ENCODE measurements at places on chromosomes 3 and 15. TPM values are rescaled to one million over a fixed set of nuclear protein-coding genes. Genes with fewer than 3 reads are reported as not detected.

Gene SEMA5B
- not detected for total RNA-seq

Gene POLG
- 74.1 TPM for total RNA-seq

Gene XYLB
- 2.9 TPM for total RNA-seq

Gene RTP3
- total RNA-seq, result not detected

Gene ASB14
- total RNA-seq, result not detected

Gene IL17RD
- total RNA-seq, result 0.09 TPM

Gene TPRA1
- 39.0 TPM for total RNA-seq

Gene STAG1
- 41.0 TPM for total RNA-seq

Gene CKMT1B
- not detected for total RNA-seq

Gene GOLIM4
- 3.3 TPM for total RNA-seq

Gene HRG
- total RNA-seq, result not detected

Gene TYRO3
- total RNA-seq, result 3.0 TPM

Gene CPEB1
- total RNA-seq, result 0.48 TPM

Gene IL17RB
- 0.26 TPM for total RNA-seq

Gene CCDC33
- not detected for total RNA-seq

DNA sequence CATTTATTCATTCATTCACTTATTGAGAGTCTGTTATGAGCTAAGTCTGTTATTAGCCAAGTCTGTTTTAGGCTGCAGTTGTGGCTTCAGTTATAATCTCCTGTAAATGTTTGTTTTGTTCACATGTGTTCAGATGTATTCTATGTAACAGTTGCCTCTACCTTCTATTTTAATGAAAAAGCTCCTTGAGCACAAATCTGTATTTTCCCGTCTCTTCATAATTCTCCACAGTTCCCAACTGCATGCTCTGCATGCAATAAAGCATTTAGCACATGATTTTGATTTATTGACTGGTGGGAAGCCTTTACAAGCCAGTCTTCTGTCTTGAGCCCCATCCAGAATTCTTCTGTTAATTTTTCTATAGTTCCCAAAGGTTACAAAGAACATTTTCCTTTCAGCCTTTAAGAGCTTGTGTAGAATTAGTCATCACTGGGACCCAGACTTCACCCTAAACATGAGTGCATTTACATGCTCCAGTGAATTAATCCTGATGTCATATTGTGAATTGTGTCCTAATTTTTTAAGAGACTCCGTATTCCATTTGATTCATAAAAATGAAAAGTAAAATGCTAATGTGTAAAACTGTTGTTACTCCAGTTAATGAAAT is 122.3 kb upstream of the NR2E3 start:
- no peak for DNase-seq

DNA sequence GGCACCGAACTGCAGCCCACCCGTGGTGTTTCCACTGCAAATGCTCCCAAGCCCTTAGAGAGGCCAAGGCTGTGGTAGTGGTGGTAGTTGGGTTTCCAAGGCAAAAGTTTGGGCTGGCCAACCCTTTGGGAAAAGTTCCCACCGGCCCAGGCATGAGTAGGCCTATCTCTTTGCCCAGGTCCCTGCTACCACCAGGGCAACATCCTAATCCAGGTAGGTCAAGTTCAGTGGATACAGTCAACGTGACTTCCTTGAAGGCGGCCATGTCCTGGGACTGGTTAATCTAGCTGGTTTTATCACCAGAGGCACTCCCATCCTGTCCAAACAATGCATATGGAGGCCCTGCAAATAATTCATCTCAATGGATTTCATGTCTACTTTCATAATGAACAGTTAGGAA is 1.6 kb upstream of the ONECUT1 start:
- DNase-seq, result no peak

DNA sequence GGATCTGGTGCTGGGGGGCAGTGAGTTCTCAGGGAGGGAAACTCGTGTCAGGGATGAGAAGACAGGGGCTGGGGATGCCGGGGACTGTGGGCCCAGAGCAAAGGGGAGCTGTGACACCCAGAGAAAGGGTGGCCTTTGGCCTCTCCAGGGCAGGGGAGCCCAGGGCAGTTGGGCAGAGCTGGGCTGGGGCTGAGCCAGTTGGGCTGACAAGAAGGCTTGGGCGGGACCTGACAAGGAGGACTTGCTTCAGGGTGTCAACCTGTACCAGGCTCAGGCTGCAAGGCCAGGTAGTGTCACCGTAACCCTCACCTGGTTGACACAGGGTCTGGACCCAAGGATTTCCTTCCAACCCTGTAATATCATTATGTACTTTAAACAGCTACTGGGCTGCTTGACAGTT is 13.2 kb upstream of the ANPEP start:
- DNase-seq, result no peak

- DNase-seq, result no peak
These were observed 11.5 kb upstream of the PRKAR2A start for GRCh38 chr3:48859206-48859605.

DNA sequence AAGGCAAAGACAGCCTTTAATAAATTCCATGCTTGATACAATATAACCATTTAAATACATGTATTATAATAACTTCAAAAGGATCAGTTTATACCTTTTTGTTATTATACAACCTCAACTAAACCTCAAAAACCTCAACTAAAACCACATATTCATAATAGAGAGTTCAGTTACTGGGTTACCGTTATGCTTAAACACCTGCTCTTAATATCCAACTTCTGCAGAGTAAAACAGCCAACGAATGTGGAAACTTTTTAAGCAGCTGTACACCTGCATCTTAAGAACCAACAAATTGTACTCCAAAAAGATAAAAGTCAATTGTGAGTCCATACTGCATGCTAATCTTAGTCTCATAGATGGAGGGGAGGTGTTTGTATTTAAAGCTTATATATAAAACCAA is 53.5 kb downstream of the TFDP2 start:
- DNase-seq, result no peak

DNA sequence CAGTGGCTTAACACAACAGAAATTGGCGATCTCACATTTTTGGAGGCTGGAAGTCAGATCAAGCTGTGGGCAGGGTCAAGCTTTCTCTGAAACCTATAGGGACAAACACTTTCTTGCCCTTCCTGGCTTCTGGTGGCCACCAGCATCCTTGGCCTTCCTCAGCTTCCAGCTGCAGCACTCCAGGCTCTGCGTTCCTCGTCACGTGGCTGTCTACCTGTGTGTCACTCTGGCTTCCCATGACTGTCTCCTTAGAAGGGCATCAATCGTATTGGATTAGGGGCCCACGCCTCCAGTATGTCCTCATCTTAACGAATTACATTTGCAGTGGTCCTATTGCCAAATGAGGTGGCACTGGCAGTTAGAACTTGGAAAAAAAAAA is 25.8 kb downstream of the DNASE1L3 start:
- DNase-seq, result no peak

DNA sequence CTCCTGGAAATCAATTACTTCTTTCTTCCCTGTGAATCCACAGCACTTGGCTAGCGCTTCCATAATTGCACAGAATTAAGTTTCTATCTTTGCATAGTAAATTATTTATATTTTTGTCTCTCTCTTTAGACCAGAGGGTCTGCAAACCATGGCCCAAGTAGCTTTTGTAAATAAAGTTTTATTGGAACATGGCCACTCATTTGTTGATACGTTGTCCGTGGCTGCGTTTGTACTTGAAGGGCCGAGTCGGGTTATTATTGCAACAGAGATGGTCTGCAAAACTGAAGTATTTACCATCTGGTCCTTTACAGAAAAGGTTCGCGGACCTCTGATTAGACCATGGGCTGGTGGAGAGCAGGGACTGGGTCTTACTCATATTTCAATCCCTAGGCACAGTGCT is 102.5 kb downstream of the RPLP1 start:
- DNase-seq, result no peak

DNA sequence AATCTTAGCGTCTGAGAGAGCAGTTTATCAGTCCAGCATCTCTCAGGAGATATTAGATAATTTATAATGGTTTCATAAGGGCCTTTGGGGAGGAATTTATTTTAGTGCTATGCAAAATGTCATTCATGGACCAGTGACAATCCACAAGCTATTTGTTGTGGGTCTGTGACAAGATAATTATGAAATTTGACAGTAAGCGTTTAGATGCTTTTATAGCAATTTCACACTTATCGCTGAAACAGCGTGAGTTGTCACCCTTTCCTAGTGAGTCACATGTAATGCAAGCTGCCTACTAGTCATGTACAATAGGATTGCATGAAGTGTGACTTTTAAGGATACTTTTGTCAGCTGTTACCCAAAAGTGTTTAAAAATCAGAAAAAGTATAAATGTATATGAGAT is 315.6 kb upstream of the THBS1 start:
- no peak for DNase-seq

DNA sequence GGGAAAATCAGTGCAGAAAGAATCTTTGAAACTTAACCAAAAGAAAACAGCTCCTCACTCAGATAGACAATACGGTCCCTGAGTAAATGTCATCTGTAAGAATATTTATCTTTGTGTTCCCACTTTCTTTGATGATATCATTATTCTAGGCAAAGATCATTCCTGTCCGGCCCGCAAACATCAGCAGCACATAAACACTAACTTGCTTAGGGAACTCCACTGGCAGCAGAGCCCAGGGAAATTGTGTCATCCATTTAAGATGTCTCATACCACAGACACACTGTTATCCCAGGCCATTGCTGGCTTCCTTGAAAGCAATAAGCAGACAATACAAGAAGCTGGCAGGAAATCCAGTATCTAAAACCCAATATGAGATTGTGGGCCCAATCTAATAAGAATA is 20.1 kb upstream of the CD96 start:
- no peak for DNase-seq

DNA sequence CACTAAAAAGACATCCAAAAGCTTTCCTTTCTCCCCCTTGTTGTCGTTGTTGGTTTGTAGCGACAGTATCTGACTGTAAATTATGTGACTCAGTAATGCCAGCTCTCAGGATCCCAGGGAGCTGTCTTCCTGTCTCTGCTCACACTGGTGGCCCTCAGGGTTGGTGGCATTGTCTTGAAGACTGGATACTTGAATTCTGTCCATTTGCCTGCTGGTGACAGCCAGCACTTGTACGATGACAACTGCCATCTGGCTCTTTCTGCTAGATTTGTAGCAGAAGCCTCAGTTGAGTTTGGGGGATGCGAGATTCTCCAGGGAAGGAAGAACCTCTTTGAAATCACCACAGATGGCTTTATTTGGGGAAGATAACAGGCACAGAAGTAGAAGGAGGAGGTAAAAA is 120.8 kb downstream of the ARPP21 start:
- no peak for DNase-seq

DNA sequence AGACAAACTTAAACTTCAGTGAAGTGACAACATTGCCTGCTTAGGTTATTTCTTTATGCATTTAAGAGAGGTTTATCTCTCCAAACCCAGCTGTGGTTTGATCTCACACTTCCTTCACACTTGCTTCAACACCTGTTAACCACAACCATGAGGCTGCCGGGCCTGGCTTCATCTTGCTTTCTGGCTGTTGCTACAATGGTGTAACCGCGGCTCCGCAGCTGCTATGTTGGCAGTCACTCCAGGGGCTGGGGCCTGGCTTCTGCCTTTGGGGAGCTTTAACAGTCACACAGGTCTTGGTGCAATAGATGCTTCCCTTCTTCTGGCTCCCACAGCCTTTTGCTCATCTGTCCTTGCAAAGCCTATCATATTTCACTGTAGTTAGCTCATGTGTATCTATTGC is 72.9 kb upstream of the MNS1 start:
- DNase-seq, result peak; percentile 17

- no peak for DNase-seq
These were observed 34.0 kb upstream of the RPP14 start for GRCh38 chr3:58271901-58272501.

DNA sequence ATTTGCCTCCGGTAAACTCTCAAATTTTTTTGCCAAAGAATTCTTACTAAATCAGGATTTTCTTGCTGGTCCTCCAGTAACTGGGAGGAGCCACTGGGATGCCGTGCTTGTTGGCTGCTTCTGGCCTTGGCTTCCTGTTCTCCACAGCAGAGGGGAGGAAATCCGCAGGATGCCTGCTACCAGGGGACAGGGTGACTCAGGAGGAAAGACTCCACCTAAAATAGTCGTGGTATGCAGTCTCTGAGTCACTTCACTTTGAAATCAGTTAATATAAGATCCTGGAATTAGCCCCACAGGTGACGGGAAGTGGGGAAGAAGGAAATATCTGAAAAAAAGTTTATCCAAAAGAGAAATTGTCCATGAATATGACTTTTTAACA is 6.5 kb upstream of the TM4SF18 start:
- DNase-seq, result no peak

GRCh38 chr15:31843426-31844055 is 186.8 kb upstream of the CHRNA7 start:
- no peak for DNase-seq

DNA sequence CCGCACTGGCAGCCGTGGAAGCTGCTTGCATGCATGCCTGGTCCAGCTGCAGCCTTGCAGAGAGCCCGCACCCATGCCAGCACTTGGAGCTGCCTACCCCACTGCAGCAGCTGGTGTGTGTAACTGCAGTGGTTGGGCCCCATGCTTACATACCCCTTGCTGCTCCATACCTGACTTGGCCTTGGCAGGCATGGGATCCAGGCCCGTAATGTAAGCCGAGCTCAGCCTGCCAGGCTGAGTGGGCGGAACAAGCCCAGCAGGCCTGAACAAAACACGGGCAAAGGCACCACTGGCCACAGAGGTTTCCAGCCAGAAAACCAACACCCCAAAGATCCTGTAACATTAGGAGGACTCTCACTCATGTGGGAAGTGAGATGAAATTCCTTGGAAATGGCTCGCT is 48.3 kb downstream of the SLC6A20 start:
- no peak for DNase-seq

- peak; percentile 63 for DNase-seq
These were observed 817 bp downstream of the CLK3 start for GRCh38 chr15:74616366-74616939.

DNA sequence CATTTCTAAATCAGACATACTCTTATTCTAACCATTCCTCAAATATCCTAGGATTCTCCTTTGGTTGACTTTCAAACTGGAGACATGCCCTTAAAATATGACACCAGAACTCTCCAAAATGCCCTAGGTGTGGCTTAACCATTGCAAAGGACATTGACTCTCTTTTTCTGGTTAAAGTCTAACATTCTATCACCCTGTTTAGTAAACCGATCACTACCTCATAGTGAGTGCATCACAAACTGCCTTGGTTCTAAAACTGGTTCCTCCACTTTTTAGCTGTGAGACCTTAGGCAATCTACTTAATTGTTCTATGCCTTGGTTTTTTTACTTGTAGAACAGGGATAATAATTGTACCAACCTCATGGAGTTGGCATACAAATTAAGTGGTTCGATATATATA is 224.3 kb downstream of the CDIN1 start:
- no peak for DNase-seq

DNA sequence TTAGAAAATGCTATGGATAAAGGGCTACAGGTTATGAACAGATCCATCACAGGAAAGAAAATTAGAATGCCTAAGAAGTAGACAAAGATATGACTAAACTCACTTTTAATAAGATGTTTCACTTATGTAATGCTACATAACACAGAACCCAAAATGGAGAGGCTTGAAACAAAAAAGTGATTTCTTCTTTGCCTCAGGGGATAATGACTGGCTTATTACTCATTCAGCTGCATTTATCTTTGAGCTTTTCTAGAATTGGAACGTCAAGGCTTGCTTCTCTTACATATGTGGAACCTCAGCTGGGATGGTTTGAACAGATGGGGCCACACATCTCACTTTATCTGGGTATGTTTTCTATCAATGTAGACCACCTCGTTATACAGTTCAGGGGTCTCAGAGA is 120.6 kb upstream of the EPHA3 start:
- DNase-seq, result no peak

GRCh38 chr3:193594946-193595689 is 2.1 kb downstream of the OPA1 start:
- DNase-seq, result no peak

- no peak for DNase-seq
These were observed 27.5 kb downstream of the ALCAM start for GRCh38 chr3:105394177-105394576.

- no peak for DNase-seq
These were observed 53.3 kb downstream of the EXOG start for GRCh38 chr3:38549486-38549885.

Measured in activated T-cell treated with anti-CD3 and anti-CD28 coated beads, Interleukin-2, amount 50 U/mL, for 72 hours (primary cell).